ENCODE measurements at places on chromosomes 6 and 20. TPM values are rescaled to one million over a fixed set of nuclear protein-coding genes. Genes with fewer than 3 reads are reported as not detected.

Gene POU5F1
- 11.6 TPM for total RNA-seq

Gene APCDD1L
- not detected for total RNA-seq

Gene PLN
- total RNA-seq: not detected

Gene FAM209B
- 1.00 TPM for total RNA-seq

Gene MEI4
- not detected for total RNA-seq

Gene RPL7L1
- 66.4 TPM for total RNA-seq

Gene ABRACL
- total RNA-seq: 47.1 TPM

Gene COL21A1
- total RNA-seq: 0.60 TPM

Gene C2
- total RNA-seq: not detected

Gene TAB2
- 26.9 TPM for total RNA-seq

Gene C20orf202
- not detected for total RNA-seq

Gene GFOD1
- 1.2 TPM for total RNA-seq

Gene C20orf144
- total RNA-seq: 0.19 TPM
